Colonic mucosa (tissue), 4 donors: ENCODE measurements at places on chromosomes 3 and 15. TPM values are rescaled to one million over a fixed set of nuclear protein-coding genes. Genes with fewer than 3 reads are reported as not detected.

DNA sequence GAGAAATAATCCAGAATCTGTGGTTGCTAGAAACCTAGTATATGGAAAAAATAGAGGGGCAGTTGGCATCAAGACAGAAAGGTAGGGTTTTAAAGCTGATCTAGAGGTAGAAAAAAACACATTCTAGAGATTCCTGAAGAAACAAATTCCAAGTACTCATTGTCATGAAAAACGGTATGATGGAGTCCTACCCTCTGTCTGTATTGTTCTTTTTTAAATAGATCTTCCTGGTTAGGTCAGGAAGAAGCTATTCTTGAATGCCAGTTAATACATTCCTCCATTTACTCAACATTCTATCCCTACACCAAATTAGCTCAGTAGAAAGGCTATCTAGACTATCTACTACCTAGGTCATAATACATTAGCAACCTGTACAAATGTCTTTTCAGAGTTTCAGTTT lies 364.7 kb downstream of the FHIT start:
- H3K36me3 ChIP-seq: no peaks in the 10 kb centered on the region
- no peaks in the 10 kb centered on the region for H3K27me3 ChIP-seq
- no peaks in the 10 kb centered on the region for H3K4me1 ChIP-seq
- no peak for DNase-seq

- DNase-seq: no peak
- no peak overlapping the region for H3K4me3 ChIP-seq
- no peaks in the 10 kb centered on the region for H3K36me3 ChIP-seq
- H3K4me1 ChIP-seq: no peaks in the 10 kb centered on the region
- H3K27me3 ChIP-seq: no peaks in the 10 kb centered on the region
These were observed 57.7 kb downstream of the BFSP2 start for GRCh38 chr3:133457465-133458067.

DNA sequence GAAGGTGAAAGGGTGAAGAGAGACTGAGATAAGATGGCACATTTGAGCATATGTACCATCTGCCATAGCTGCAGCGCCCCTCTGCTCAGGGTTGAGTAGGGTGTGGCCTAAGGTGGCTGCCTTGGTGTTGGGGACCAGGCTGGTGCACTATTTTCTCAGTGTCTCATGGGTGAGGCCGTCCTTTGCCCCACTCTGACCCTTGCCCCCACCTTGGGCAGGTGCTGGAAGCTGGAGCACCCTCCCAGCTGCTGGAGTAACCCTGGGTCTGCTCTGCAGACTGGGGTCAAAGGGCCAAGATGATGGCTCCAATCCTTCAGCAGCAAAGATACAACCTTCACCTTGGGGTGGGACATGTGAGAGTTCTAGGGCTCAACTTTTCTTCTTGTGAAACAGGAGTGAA lies 69.2 kb downstream of the DAPK2 start:
- no peak overlapping the region for H3K27ac ChIP-seq
- H3K4me1 ChIP-seq: no peaks in the 10 kb centered on the region
- H3K36me3 ChIP-seq: no peaks in the 10 kb centered on the region
- no peaks in the 10 kb centered on the region for H3K27me3 ChIP-seq
- peak; percentile 56 for DNase-seq
- H3K4me3 ChIP-seq: no peak overlapping the region

DNA sequence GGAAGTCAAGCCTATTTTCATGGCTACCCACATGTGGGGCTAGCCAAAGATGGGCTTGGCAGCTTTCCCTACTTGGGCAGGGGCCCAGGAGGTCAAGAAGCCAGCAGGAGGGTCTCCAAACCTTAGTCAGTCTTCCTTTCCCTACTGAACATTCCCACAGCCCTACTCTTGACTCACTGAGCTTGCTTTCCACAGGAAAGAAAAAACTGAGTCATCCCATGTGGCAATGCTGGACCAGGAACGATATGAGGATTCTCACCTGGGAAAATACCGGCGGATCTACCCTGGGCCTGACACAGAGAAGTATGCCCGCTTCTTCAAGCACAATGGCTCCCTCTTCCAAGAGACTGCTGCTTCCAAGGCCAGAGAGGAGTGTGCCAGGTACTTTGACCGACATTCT lies 3.7 kb upstream of the NGRN start:
- peaks cover 5% of the 10 kb centered on the region for H3K4me1 ChIP-seq
- no peaks in the 10 kb centered on the region for H3K36me3 ChIP-seq
- DNase-seq: peak; percentile 32
- H3K4me3 ChIP-seq: no peak overlapping the region

Gene LINGO1
- 1.1 TPM for total RNA-seq

- no peaks in the 10 kb centered on the region for H3K4me1 ChIP-seq
- H3K27ac ChIP-seq: no peak overlapping the region
- DNase-seq: no peak
- H3K27me3 ChIP-seq: peaks cover 3% of the 10 kb centered on the region
- no peaks in the 10 kb centered on the region for H3K36me3 ChIP-seq
These were observed 11.1 kb upstream of the ROPN1B start for GRCh38 chr3:125957674-125958510.

Gene HHLA2
- total RNA-seq: 57.9 TPM

DNA sequence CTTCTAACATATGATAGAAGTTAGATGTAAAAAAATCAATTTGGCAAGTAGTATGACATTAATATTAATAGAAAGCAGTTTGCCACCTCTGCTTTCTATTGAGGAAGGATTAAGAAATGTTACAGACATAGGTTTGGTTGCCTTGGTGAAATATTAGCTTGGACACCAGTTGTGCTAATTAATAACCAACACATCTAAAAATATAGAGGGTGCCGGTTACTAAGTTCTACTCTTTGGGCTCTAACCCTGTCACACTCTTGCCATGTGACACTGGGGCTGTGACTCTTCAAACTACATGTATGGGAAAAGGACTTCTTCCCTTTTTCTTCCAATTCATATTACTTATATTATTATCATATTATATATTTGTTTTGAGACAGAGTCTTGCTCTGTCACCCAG lies 64.4 kb downstream of the TRIM71 start:
- H3K27me3 ChIP-seq: no peaks in the 10 kb centered on the region
- DNase-seq: no peak
- no peaks in the 10 kb centered on the region for H3K36me3 ChIP-seq
- H3K4me1 ChIP-seq: no peaks in the 10 kb centered on the region

GRCh38 chr3:197305854-197306253 lies 7.4 kb upstream of the DLG1 start:
- H3K36me3 ChIP-seq: no peaks in the 10 kb centered on the region
- no peak overlapping the region for H3K4me3 ChIP-seq
- H3K27me3 ChIP-seq: no peaks in the 10 kb centered on the region
- no peaks in the 10 kb centered on the region for H3K4me1 ChIP-seq

DNA sequence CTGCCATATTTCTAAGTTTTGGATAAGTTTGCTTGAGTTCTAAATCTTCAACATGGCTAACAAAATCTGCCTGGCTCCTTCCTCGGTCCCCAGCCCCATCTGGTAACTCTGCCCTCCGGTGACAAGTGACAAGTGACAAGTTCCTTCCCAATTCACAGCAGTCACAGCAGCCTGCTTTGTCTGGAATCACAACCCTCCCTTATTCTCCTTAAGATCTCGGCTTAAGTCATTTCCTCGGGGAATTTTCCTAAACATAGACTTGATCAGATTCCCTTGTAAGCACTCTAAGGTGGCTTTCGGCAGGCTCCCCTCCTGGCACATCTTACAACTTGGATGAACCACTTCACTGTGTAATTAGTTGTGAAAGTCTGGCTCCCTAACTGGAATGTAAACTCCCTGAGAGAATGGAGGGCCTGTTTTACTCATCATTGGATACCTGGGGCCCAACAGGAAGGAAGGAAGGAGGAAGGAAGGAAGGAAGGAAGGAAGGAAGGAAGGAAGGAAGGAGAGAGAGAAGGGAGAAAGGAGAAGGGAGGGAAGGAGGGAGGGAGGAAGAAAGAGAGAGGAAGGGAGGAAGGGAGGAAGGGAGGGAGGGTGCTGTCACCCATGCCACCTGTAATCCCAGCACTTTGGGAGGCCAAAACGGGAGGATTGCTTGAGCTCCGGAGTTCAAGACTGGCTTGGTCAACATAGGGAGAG lies 126.4 kb downstream of the SHQ1 start:
- no peaks in the 10 kb centered on the region for H3K36me3 ChIP-seq
- no peak overlapping the region for H3K4me3 ChIP-seq
- no peak for DNase-seq

DNA sequence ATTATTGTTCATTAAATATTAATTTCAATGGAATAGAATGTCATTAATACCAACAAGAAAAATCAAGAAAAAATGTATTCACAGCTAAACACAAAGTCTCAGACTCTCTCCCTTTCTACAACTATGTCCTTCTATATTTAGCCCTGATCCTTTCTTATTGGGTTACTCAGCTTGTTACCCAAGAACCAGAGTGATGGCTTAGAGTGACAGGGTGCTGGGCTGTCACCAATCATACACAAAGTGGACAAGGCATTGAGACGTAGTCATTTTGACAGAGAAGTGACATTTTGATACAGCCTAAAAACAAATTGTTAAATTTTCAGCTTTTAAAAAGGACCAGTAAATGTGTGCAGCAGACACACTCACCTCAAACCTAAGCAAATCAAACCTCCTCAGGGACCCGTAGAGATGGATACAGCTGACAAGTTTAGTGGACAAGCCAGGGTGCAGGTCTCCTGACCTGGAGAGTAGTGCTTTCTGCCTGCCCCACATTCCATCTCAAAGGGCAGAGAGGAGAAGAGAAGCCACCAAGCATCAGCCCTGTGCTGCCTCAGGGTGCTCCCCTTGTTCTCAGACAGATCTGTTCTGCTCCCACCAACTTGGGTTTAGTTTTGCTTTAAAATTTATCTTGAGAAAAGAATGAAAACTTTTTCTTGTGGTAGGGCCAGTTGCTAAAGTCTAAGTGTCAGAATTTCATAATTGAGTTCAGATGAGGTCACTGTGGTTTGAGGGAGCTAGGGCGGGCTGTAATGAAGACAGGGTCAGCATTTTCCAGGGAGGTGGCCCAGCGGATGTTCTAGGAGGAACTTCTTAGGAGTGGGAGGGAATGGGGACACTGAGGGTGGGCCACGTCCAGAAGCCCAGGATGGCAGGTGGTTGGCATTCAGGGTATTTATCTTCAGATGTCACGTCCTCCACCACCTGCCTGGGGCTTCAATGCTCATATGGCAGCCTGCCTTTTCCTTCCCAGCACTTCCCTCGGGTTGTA lies 136.5 kb upstream of the TBL1XR1 start:
- no peaks in the 10 kb centered on the region for H3K4me1 ChIP-seq
- H3K27ac ChIP-seq: no peak overlapping the region
- H3K4me3 ChIP-seq: no peak overlapping the region

DNA sequence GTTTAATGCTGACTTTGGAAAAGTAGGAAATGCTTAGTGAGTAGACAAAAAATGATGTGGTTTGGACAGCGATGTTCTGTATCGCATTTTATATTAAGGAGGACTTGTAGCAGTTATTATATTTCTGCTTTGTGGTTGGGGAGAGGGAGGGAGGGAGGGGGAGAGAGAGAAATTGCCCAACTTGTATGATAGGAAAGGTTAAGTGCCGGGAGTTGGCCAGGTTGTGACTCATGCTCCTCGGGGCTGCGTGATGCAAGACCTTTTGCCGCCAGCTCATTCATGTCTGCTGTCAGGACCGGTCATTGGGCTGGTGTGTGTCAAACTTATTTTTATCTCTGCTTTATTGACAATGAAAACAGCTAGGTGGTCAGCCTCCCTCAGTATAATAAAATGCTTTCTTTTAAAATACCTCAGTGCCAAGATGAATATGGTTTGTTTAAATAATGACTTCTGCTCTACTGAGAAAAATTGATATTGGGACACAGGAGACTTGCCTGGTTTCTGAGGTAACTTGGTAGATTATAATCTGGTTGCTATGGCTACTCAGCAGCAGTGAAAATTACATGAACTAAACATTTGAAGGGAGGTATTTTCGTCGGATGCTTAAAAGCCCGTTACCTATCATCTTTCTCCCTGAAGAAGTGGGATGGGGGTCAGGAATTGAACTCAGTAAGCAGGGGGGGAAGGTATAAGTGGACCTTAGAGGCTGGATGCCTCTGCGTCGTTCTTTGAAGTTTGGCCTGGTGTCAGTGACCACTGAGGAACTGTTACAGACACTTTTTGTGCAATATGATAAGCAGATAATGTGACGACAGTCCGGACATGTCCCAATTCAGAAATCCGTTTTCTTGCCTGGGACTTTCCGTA lies 90.7 kb downstream of the FNDC3B start:
- peak; percentile 82 for DNase-seq
- H3K4me3 ChIP-seq: no peak overlapping the region
- H3K36me3 ChIP-seq: no peaks in the 10 kb centered on the region

Gene HYAL3
- total RNA-seq: 2.5 TPM

- H3K36me3 ChIP-seq: no peaks in the 10 kb centered on the region
- no peak overlapping the region for H3K27ac ChIP-seq
- DNase-seq: no peak
- H3K4me3 ChIP-seq: no peak overlapping the region
- no peaks in the 10 kb centered on the region for H3K27me3 ChIP-seq
These were observed 199.7 kb upstream of the CNTN3 start for GRCh38 chr3:74814181-74814580.

DNA sequence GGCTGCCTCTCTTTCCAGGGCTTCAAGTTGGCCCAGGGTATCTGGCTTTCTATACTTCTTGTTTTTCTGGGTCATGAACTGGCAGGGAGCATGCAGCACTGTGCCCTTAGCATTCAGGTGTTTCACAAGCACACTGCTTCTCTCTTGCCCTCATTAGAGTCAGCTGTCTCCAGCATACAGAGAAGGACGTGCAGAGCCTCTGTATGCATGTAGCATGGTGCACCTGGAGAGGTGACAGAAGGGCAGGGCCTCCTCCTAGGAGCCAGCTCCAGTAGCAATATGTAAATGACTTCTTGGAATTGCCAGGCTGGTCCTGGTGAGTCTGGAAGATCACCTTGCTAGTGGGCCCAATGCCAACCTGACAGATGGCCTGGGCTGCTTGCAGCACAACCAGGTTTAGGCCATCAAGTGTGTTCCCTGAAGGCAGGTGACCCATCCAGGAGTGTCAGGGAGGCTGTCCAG lies 44.8 kb upstream of the ATP2C1 start:
- H3K27me3 ChIP-seq: no peaks in the 10 kb centered on the region
- H3K27ac ChIP-seq: peak overlapping the region; percentile 30
- no peaks in the 10 kb centered on the region for H3K36me3 ChIP-seq
- H3K4me1 ChIP-seq: peaks cover 2% of the 10 kb centered on the region
- peak; percentile 79 for DNase-seq

DNA sequence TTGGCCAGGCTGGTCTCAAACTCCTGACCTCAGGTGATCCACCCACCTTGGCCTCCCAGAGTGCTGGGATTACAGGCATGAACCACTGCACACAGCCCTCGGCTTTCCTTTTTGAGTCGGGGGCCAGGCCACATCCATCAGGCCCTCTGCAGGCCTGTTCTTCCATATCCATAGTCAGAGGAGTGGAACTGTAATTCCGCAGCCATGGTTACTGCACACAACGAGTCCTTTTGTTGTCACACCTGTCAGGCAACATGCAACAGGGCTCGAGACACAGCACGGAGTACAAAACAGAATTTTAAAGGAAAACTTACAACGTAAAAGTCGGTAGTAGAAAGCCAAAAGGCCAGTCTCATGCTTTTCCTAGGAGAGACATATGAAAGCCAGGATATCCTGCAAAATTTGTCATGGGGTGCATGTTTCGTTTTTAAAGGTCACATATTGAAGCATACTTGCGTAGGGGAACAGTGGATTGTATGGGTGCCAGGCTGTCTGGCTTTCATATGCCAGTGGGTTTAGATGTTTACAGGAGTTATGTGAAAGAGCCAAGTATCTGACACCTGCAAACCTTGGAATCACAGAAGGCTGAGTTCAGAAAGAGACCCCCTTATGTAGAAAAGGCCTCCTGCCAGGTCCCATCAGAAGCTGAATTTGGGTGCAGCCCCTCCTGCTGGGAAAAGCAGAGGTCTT lies 63.2 kb upstream of the LPP start:
- no peaks in the 10 kb centered on the region for H3K27me3 ChIP-seq
- no peak overlapping the region for H3K4me3 ChIP-seq
- DNase-seq: no peak
- H3K4me1 ChIP-seq: no peaks in the 10 kb centered on the region
- H3K36me3 ChIP-seq: no peaks in the 10 kb centered on the region

Gene TMPRSS7
- total RNA-seq: not detected
